ENCODE measurements at places on chromosomes 4 and X.

DNA sequence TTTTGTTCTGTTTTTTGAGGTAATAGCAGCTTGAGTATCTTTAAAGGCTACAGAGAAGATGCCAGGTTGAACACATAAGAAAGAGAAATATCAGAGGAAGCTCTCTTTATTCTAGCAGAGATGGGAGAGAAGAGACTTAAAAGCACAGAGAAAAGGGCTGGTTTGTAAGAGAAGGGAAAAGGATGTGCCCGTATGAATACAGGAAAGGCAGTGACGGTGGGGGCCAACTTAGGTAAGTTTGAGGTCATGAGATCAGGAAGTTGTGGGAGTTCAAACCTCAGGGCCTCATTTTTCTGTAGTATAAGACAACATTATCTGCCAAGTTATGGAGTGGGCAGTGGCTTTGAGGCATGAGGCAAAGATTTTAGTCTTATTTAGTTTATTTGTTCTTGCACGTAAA is 121.3 kb upstream of the S100G start:
- DNase-seq, result peak; percentile 4

DNA sequence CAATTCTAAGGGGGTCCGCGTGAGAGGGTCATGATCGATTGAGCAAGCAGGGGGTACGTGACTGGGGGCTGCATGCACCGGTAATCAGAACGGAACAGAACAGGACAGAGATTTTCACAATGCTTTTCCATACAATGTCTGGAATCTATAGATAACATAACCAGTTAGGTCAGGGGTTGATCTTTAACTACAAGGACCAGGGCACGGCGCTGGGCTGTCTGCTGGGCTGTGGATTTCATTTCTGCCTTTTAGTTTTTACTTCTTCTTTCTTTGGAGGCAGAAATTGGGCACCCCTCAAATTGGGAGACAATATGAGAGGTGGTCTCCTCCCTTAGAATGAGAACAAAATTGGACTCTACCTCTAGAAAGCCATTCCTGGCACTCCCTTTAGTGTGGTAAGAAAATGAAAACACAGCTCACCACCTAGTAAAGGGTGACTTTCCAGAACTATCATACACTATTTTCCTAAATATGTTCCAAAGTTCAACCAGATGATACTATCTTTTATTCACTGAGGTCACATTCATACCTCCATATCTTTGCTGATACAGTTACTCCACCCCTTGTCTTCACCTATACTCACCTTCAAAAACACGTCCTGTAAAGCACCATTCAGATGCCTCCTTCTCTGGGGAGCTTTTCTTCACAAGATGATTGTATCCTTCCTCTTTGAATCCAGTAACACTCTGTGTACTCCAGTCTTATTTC is 1058.3 kb upstream of the SLIT2 start:
- DNase-seq, result no peak

GRCh38 chrX:153820601-153821000 is 9.7 kb downstream of the PDZD4 start:
- DNase-seq, result no peak

GRCh38 chr4:76688619-76689144 is 209.3 kb downstream of the SOWAHB start:
- no peak for DNase-seq

GRCh38 chr4:166315721-166316467 is 442.9 kb downstream of the TLL1 start:
- DNase-seq, result no peak

- DNase-seq, result no peak
Observed at GRCh38 chr4:75584067-75584466, 28.2 kb downstream of the ODAPH start.

GRCh38 chrX:154712781-154713740 is 37.8 kb downstream of the GAB3 start:
- DNase-seq, result peak; percentile 26

DNA sequence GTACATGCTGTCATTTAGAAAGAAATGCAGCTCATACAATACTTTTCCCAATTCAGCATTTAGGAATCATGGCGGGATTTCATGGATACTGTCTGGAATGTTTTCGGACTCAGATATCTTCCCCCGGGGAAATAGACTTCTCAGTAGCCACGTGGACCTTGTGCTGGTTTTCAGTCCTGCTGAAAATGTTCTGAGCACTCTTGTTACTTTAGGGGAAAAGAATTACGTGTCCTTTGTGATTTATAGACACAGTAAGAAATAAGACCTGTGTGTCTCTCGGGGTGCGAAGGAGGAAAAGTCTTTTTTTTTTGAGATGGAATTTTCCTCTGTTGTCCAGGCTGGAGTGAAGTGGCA is 3.8 kb downstream of the CD99 start:
- DNase-seq, result no peak

DNA sequence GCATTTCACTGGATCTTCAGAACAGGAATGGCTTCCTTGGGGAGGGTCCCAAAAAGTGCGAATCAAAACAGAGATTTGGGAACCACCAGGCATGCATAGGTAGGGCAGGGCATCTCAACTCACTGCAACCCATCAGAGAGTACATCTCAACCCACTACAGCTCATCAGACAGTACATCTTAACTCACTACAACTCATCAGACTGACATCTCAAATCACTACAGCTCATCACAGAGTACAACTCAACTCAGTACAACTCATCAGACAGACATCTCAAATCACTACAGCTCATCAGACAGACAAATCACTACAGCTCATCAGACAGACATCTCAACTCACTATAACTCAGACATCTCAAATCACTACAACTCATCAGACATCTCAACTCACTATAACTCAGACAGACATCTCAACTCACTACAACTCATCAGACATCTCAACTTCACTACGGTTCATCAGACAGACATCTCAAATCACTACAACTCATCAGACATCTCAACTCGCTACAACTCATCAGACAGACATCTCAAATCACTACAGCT is 47.5 kb upstream of the CLDN34 start:
- no peak for DNase-seq

GRCh38 chr4:150723727-150724411 is 141.9 kb downstream of the MAB21L2 start:
- no peak for DNase-seq

DNA sequence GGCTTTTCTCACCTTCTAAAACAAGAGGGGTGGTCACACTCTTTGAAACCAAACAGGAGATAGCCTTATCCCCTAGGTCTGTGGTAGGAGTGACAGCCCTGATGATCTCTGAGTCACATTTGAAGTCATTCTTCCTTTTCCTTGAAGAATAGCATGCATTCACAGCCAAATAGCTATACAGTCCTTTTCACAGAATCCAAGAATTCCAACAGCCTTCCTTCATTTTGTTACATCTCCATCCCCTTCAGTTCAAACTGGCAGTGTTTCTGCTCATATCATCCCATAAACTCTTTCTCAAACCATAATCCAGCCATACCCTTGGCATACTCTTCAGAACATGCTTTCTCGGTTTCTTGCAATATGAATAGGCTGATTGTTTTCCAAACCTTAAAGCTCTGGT is 33.3 kb upstream of the TMEM184C start:
- no peak for DNase-seq

GRCh38 chr4:80077639-80078038 is 4.6 kb upstream of the ANTXR2 start:
- DNase-seq, result peak; percentile 30

DNA sequence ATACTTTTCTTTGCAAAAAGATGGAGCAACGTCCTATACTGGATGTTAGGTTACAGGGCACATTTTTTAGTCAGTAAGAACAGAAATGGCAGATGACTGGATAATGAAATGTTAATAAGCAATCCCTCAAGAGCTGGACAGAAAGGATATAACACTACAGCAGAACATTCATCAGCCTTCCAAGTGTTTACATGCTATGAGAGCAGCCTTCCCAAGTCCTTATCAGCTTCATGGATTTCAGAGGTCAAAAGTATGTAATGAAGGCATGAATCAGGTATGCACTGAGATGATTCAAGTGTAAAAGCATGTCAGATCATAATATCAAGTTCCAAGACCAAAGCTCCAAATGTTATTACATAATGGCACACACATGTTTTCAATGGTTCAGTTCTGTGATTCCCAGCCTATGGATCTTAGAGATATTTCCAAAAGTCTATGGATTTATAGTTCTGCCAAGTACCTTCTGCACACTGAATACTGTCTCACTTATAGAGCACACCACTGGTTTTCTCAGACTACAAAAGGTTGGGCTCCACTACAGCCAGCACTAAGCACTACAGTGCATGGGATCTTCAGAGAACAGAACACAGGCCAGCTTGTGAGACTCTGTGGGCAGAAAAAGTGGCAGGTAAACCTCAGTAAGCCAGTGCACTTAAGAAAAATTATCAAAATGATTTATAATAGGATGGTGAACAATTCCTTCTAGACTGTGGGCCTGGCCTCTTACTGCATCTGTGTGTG is 49.2 kb downstream of the GPC4 start:
- no peak for DNase-seq

DNA sequence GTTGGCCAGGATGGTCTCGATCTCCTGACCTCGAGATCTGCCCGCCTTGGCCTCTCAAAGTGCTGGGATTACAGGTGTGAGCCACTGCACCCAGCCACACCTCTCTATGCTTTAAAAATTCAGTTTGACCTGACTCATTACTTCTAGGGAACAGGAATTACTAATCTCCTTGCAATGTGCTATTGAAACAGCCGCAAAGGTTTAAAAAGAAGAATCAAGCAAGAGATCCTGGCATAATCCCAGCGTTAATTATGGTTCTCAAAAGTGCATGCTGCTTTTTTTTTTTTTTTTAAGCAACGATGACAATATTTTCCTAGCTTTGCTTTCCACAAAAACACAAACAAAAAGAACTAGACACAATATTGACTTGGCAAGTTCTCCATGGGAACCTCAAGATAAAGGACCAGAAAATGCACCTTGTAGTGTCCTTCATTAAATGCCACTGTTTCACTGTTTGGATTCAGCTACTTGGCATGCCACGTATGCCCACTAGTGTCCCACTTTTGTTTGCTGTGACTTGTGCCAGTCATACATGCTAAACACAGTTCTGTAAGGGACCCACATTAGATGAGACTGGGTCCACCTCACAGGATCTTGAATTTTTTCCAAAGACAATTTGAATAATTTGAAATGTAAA is 112.6 kb upstream of the PPARGC1A start:
- DNase-seq, result no peak

DNA sequence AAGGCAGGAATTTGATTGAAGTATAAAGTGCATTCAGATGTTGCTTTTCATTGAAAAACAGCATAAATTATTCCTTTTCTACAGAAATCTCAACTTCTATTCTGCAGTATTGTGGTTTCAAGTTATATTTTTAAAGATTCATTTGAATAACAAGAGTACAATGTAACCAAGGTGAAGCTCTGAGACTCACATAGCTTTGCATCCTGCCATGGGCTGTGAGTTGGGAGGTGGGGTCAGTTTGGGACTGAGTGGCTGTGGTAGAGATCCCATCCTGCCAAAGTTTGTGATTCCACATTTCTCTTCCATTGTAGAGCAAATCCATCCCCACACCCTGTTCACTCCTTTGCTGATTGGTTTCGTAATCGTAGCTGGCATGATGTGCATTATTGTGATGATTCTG is 69.2 kb downstream of the KIT start:
- no peak for DNase-seq

DNA sequence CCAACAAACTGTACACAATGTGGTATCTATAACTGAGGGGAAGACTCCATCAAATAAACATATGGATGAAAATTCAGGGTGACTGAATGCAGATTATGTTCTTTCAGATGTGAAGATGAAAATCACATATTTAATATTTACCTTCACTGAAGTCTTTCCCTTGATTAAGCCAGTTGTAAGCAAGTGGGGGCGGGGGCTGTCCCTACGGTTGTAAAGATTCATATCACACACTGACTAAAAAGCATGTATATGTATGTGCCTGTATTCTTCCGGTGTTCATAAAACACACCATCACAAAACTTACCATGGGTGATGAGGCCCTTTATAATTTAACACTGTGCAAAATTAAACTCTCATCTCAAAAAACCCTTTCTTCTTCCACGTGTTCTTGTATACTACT is 1.3 kb downstream of the TAB3 start:
- DNase-seq, result no peak

DNA sequence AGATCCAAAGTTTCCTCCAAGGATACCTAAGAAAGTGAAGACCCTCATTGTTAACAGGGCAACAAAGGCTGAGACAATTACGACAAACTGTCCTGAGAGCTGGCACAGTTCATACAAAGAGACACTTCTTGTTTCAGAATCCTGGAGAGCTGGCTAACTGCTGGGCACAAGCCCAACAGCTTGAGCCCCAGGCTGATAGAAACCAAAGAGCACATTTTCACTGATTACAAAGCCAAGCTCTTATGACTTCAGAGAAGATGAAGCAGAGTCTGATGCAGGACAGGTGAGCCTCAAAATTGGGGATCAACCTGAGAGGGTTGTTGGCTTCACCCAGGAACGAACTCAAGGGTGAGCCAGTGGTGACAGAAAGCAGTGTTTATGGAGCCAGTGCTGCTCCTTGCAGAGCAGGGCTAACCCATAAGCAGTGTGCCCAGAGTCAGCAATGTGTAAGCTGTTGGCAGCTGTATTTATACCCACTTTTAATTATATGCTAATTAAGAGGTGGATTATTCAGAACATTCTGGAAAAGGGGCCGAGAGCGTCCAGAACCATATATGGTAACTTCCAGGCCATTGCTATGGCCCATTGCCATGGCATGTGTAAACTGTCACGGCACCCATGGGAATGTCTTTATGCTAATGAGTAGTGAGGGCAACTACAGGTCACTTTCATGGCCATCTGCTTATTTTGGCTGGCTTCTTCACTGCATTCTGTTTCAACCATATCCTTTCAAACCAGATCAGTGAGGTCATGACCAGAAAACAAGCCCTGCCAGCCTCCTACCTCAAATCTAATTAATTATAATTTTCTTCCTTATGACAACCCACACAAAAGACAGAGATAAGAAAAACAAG is 183.7 kb downstream of the EVC2 start:
- DNase-seq, result no peak

Measured in suppressor macrophage (primary cell).